ENCODE measurements at places on chromosomes 7 and 10.

DNA sequence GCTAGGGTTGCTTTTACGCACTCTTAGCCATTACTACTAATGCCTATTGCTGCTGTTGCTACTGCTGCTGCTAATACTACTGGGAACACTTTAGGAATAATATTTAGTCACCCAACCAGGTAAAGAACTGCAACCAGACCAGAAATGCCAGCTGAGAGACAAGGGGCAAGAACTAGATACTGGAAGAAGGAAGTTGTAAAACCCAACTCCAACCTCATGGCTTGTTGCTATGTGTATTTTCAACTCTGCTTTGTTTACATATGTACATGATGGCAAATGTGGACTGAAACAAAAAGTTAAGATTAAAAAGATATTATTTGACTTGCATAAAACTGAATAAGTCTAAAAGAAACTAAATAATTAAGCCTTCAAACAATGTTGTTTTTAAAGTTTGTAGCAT is 177.7 kb downstream of the GNAT3 start:
- no peak for DNase-seq

DNA sequence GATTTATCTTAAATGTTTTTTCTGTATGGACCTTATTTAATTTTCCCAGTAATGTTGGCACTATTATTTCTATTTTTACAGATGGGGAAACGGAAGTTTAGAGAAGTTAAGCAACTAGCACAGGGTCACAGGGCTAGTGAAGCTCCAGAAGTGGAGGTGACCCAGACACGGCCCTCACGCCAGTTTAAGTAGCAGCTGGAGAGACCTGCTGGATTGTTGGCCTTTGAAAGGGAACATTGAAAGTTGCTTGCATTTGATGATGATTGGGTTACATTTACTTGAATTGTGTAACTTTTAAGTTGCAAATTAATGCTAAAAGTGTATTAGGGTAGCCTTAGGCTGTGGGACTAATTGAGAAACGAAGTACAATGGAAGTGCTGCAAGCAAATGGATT is 25.6 kb downstream of the CDK14 start:
- no peak for DNase-seq

- DNase-seq, result no peak
Observed at GRCh38 chr7:100095704-100096103, 5.5 kb downstream of the MCM7 start.

- no peak for DNase-seq
Observed at GRCh38 chr7:54719974-54720373, 39.0 kb downstream of the SEC61G start.

- no peak for DNase-seq
Observed at GRCh38 chr10:62755662-62756653, 48.6 kb upstream of the ADO start.

- no peak for DNase-seq
Observed at GRCh38 chr7:116560021-116560970, 35.5 kb downstream of the CAV1 start.

GRCh38 chr10:77583527-77583926 is 54.1 kb downstream of the KCNMA1 start:
- no peak for DNase-seq

- no peak for DNase-seq
Observed at GRCh38 chr10:36759141-36759805, 366.1 kb upstream of the ANKRD30A start.

- no peak for DNase-seq
Observed at GRCh38 chr10:5811387-5811821, 1.8 kb downstream of the GDI2 start.

DNA sequence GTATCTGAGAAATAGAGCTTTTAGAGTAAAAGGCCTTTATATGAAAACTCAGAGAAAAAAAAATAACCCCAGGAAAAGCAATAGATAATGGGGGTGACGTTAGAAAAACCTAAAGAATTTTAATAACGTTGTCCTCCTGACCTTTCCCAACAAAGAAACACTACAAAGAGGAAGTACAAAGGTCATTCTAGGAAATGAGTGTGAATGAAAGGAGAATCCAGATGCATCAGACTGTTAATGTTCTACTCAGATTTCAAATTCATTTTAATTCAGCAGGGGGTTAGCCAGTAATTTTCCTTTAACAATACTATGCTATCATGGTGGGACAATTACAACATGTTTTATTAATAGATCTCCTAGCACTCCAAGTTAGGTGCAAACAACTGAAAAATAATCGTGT is 73.8 kb upstream of the CDK1 start:
- DNase-seq, result no peak

DNA sequence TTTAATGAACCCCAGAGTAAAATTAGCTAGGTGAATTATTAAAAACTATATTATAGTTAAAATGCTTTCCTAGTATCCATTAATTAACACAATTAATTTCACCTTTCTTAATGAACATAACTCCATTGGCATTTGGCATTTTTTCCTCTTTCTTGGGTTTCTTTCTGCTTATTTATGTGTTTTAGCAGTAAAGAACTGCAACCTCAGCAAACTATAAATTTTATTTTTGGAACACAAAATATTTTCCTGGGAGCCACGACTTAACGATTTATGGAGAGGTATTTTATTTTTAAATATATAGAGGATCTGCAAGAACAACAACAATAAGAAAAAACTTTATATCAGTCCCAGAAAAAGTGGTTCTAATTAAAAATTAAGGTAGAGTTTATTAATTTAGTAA is 447.4 kb upstream of the ETV1 start:
- no peak for DNase-seq

All from activated CD8-positive, alpha-beta memory T cell treated with anti-CD3 and anti-CD28 coated beads for 1 hour (primary cell).